ENCODE measurements at places on chromosomes 16 and 17.

DNA sequence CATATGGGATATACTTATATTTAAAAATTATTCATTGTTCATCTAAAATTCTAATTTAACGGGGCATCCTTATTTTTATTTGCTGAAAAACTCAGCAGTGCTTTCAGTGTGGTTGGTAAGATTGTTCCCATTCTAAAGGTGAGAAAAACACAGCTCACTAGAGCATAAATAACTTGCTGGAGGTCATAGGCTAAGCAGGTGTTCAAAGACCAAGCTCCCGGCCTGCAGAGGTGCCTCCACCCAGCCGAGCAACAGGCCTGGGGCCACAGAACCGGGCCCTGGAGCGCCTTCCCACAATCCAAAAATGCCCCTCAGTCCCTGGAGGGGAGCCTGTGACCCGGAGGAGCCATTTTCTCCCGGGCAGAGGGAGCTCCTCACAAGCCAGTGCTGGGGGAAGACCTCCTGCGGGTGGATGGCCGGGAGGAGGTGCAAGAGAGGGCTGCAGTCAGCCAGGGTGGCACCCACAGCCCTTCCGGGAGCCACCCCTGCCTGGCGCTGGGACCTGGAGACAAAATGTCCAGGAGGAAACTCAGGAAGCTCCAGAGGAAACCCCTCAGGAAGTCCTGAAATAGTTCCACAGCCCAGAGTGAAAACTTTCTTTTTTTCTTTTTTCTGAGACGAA, 14.7 kb downstream of the ABR start:
- DNase-seq, result no peak

- no peak for DNase-seq
Measured at GRCh38 chr17:6713130-6713917, at the start of gene SLC13A5. Gene SLC13A5, minus strand, starts transcription at chr17:6713369. Its CDS starts 36 bp downstream, at chr17:6713333.

DNA sequence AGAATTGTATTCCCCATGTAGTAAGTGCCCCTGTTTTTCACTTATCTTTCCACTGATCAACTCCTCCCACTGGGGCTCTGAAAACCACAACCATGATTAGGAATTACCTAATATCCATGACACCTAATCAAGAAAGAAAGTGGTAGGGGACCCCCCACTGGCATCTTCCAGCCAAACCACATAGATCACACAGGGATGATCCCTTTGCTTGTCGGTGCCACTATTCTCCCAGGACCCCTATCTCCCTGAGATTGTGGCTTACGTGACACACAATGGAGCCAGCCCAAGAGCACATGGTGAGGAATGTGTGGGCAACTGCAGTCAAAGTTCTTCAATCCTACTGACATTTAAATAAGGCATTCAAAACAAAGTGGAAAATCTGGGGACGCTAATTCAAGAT, 17.6 kb upstream of the DNAH9 start:
- DNase-seq, result no peak

GRCh38 chr17:29180034-29180787, at the start of gene MYO18A:
Gene MYO18A, minus strand, starts transcription at chr17:29180398. Its CDS starts 13,458 bp downstream, at chr17:29166940.
- peak; percentile 64 for DNase-seq
